ENCODE measurements at places on chromosomes 3 and 15. TPM values are rescaled to one million over a fixed set of nuclear protein-coding genes. Genes with fewer than 3 reads are reported as not detected.
A peak's percentile ranks its signal among the peaks of the same experiment; 100 is the strongest.

The GCNT3 gene
- 1.6 TPM for total RNA-seq

The CYP8B1 gene
- not detected for total RNA-seq

The DPH6 gene
- 14.3 TPM for total RNA-seq

The KBTBD13 gene
- total RNA-seq: not detected

The MLF1 gene
- total RNA-seq: 38.6 TPM

The LIPH gene
- 1.4 TPM for total RNA-seq

GRCh38 chr3:151106311-151106710, 20.8 kb downstream of the MED12L start:
- DNase-seq: no peak

- DNase-seq: peak; percentile 58
These were observed 727.7 kb downstream of the NTRK3 start for GRCh38 chr15:87528873-87529272.

DNA sequence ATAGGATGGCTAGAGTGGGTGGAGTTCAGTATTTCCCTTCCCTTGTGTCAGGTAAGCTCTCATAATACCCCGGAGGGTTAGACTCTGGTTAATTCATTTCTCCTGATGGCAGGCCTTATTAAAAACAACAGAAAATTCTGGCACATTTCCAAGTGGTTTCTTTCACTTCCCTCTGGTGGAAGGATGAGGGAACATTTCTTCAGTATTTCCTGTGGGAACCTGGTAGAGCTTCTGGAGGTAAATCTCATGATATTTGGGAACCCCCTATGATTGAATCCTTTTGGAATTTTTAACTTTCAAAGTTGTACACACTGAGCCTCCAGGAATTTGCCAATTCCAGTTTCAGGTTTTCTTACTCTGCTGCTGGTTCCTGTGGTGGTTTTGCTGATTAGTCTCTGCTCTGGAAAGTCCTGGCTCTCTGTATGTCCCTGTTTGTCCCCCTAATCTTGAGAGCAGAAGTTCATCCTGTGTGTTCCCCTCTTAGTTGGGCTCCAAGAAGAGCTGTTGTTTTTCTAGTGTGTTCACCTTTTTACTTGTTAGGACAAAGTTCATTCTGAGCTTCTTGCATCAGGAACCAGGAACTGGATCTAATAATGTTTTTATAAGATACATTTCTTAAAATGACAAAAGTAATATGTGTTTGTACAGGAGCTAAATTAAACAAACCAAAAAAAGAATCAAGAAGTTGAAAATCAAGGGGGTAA, 12.1 kb downstream of the CHRNA7 start:
- peak; percentile 5 for DNase-seq

DNA sequence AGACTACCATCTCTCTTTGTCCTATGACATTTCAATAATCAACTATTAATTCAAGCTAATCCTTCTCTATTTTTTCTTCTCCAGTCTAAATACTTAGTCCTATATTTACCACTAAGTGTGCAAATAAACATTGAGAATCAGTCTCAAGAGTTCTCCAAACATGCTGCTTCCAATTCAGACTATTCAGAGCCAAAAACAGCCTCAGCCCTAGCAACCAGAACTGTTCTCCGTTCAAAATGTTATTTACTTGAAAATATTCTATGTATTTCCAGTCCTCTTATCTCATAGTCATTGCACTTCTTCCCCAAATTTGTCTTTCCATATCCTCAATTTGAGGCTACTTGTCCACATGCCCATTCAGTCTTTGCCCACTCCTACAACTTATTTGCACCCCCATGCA, 805.5 kb downstream of the IGSF11 start:
- no peak for DNase-seq

GRCh38 chr3:42070524-42070923, 20.6 kb upstream of the TRAK1 start:
- peak; percentile 48 for DNase-seq

DNA sequence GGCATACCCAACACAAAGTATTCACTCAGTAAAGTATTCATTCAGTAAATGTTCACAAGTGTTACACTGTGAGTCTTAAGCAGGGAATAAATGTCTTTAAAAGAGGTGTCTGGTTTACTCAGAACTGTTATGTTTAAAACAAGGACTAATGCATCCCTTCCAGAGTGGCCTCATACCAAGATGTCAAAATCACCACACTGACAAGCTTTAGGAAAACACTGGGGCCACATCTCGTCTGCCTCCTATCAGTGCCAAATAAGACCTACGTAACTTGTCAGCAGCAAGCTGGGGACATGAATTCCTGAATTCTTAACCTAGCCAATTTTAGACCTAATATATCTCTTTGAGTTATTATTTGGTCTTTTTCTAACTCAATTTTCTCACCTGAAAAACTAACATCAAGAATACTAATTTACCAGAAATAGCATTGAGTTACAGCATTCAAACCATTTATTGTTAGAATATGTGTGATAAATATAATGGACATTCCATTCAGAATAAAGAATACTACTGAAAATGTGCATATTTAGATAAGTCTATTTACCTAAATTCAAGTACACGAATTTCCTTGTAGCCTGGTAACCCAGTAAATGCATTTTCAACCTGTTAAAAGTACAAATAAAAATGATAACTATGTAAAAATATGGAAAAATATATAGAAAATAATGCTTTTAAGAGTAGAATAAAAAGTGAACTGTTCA, 51.3 kb downstream of the IMPG2 start:
- DNase-seq: no peak

DNA sequence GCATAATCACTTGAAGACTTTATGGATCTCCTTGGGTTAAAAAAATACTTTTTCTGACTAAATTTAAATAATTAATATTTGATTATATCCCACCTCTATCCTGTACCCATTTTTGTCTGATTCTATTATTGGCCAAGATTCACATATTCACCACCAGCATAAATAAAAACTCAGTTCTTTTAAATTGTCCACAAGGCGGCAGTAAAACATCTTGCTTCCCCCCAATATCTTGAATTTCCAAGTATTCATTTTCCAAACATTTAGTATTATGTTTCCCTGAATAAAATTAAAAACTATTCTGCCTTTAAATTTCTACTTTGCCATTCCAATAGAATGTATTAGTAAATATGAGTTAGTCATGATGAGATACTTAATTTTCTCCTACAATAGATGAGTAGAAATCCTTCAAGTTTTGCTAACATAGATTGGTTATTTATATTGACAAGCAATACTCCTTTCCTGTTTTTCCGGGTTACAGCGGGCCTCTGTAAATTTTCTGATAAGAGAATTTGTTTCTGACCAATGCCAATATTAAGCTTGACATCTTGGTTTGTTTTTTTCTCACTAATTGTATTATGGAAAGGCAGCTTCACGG, 218.7 kb upstream of the MDFIC2 start:
- peak; percentile 11 for DNase-seq

DNA sequence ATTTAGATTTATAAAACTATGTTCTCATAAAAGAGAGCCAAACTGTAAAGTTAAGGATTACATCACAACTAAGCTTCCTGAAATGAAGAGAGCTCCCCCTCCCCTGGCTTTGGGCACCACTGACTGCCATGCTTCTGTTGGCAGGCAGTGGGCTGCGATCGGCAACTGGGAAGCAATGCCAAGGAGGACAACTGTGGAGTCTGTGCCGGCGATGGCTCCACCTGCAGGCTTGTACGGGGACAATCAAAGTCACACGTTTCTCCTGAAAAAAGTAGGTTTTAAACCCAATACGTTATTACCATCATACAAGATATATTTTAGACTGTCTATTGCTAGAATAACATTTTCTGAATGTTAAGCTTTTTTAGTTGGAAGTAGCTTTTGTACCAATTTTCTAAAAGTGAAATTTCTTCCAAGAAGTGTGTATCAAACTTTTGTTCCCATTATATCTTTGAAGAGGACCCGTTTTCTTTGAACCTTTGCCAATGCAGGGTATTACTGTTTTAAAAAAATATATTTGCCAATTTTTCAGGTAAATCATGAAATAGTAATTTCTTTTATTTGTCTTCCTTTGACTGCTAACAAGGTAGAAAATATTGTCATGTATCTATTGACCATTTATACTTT, 184.1 kb downstream of the ADAMTSL3 start:
- DNase-seq: peak; percentile 8

DNA sequence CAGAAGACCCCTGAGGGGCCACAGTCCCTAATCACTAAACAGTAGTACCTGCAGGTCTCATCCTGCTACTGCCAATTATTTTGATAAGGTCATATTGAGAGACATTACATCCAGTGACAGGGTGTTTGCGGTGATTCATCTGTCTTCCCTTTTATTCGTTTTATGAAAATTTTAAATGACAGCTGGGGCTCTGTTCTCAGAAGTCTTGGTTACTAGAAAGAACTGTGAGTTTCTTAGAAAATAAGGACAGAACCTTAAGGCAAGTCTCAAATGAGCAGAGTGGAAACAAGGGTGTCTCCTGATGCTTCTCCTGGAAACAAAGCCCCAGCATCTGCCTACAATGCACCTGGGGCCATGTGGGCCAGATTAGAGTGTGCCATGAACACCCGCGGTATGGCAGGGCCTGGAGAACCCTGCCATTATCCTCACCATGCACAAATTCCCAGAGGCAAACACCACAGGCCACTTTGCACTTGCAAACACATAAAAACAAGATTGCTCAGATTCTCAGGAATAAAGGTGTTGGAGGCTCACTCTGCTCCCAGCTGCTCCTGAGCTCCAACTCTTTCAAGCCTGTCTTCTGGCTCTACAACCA, 66.3 kb upstream of the IQSEC1 start:
- DNase-seq: no peak
